ENCODE measurements at places on chromosomes 5 and 9.

GRCh38 chr5:57445006-57445704 is 37.5 kb downstream of the ACTBL2 start:
- no peak for DNase-seq

DNA sequence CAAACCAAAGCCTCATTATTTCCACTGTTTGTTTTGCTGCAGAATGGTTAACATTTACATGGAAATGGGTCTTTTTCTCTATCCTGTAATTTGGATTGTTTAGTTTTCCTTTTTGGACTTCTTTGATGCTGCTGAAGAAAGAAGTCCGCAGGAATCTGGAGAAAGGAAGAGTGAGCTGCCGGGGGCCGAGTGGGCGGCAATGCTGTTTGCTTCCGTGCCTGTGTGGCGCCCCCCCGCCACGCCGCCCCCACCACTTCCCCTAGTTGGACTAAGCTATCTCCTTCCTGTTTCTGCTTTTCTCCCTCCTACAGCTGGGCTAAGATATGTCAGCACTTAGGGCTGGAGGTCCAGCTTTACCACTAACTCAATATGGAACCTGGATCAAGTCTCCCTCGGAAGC is 39.7 kb downstream of the ACTL7B start:
- no peak for DNase-seq

DNA sequence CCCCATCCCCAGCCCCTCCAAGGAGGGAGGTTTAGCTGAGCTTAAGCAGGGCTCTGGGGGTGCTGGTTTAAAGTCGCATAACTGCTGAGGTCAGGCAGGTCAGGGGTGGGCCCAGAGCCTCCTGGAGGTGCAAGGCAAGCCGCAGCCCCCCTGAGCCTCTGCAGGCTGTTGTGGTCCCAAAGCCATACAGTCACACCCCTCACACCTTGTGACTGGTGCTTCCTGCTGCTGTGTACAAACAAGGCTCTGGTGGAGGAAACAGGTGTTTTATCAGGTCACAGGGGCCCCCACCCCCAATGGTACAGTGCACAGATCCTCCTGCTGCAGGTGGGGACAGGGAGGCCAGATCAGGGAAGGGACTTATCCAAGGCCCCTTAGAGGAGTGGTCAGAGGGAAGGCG is 8.0 kb downstream of the TCF7 start:
- DNase-seq, result no peak

- DNase-seq, result no peak
Measured at GRCh38 chr9:89400403-89401116, 82.3 kb downstream of the SECISBP2 start.

- DNase-seq, result no peak
Measured at GRCh38 chr9:111039231-111039906, 1.1 kb upstream of the LPAR1 start.

DNA sequence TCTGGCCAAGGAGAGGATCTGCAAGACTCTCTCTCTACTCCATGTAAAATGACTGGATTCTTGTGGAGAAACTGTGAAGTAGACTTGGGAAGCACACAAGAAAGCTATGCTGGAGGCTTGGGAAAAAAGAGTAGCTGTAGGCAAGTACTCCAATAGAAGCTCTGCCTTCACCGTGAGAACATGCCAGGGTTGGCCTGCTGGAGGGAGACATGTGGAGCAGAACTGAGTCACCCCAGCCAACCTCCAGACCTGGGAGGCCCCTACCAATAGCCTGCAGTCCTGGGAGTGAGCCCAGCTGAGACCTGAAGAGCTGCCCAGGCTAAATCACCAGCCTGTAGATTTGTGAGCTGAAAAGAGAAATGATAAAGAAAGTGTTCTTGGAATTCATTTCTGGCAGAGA is 66.6 kb downstream of the DEPDC1B start:
- no peak for DNase-seq

DNA sequence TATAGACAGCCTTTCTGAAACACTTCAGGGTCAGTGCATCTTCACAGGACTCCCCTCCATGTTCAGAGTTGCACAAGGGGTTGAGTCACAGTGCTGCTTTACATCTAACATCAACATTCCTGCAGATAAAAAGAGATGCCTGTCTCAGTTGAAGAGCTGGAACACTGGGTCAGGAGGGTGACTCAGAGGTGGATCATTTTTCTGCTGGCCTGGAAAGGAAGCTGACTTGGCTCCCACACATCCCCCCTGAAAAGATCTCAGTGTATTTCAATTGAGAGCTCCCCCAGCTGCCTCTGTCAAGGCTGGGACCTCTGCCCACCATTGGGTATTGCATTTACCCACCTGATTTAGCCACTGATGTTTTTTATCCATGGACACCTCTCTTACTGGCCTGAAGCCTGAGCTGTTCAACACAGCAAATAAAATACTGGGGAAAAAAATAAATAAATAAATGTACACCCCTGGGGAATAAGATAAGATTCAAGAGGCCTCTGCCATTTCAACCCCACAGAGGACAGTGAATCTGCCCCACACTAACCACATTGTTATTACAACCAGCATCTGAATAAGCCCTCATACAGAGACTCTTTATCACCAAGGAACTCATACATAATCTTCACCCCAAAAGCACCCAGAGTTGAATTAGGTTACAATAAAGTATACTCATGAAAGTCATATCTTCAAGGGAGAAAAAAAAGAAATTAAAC is 716.4 kb downstream of the SEMA5A start:
- no peak for DNase-seq

DNA sequence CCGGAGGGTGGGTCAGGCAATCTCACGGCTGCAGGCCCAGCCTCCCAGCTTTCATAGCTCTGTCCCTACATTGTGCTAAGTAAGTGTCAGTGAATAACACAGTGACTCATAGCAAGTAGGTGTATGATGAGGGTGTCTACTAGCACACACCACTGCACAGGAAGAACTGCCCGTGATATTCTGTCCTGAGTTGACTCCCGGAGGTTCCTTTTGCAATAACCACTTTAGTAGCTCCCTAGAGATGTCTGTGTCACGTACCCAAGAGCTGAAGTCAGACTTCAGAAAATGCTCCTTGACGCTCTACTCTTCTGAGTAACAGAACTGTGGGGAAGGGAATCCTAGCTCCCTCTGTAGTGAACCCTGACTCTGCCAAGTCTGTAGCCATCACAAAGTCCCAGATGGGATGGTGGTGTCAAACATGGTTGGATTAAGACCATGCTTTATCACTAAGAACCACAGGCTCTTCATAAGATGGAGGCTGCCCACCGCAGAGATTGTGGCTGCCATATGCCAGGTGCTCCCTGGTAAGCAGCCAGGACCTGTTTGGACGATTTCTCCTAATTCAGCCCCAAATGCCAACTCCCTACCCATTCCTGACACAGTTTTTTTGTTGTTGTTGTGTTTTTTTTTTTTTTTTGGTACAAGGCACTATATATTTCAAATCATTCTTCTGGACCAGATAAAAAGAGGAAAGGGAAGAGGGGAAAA is 352.6 kb upstream of the PANK3 start:
- DNase-seq, result no peak

DNA sequence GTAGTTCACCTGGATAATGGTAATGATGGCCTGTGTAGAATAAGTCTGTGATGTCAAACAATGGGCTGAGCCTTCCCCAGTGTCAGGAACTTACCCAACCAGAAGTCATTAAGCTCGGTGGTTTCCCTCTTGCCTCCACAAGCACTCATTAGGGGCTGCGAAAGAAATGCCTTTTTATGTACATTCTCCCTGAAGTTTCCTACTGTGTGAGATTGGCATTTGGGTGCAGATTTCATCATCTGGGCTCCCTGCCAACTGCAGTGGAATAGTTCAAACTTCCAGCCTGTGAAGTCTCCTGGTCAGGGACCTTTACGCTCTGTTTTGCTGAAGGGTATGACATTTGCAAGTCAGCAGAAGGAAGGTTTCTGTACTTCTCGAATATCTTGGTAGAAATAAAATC is 41.6 kb upstream of the TMEM215 start:
- peak; percentile 77 for DNase-seq

DNA sequence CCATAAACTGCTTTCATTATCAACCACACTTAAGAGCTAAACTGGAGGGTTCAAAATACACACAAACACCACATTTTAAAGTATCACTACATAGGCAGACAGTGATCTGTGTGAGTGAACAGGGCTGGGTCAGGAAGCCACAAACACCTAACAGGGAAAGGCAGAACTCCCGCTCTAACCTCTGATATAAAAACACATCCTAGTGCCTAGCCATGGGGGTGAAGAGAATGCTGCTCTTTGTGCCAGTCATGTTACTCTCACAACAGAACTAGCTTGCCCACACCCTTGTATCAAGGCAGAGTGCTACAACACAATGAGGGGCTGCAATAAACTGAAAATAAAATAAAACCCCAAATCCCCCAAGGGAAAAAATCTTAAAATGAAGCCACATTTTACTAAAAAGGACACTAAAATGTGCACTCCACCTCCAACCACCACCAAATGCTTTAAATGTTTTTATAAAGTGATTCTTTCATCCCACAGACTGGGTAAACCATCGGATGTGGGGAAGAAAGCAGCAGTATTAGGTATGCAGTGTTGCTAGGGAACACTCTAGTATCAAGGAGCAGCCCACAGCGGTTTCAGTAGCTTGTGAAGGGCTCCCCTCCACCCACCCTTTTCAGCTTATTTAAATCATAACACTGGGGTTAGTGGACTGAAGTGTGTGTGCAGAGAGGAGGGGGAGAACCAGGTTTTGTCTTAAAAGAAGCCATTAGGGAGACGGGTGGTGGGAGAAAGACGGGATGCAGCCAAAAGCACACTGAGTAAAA is 64.5 kb downstream of the TMEM161B start:
- no peak for DNase-seq

- DNase-seq, result no peak
Measured at GRCh38 chr9:621201-621855, 220.2 kb upstream of the DMRT1 start.

GRCh38 chr5:147643142-147643541 is 133.3 kb upstream of the DPYSL3 start:
- no peak for DNase-seq

GRCh38 chr9:120942186-120943001 is 15.8 kb upstream of the TRAF1 start:
- DNase-seq, result no peak

DNA sequence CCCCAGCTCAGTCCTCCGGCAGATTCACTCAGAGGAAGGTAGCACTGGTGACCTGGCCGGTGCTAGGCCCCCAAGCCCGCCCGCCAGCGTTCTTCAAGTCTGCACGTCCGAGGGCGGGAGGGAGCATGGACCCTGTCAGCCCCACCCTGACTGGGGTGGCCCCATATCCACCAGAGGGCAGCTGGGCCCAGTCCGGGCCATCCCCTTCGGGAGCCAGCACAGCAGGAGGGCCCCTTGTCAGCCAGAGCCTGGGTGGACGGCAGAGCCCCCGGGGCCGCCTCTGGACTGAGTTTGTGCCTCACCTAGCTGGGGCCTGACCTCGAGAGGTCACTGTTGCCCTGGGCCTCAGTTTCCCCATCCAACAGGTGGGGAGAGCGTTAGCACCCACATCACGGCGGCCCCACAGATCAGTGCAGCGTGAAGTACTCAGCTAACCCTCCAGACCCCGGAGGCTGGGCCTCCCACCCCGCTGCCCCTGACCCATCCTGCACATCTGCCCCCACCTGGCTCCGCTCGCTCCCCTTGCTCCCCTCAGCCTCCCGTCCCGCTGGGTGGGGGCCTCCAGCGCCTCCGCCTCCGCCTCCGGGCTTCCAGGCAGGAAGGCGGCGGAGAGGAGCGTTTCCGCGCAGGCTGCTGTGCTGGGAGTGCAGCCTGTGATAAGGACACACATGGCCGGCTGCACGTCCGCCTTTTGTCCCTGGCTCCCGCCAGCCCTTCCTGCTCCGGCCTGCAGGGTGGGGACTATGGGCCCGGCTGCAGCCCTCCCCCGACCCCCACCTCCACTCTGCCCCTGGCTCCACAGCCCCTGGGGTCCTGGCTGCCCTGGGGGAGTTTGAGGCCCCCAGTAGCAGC is 16.6 kb upstream of the EGFL7 start:
- no peak for DNase-seq

- no peak for DNase-seq
Measured at GRCh38 chr5:53309653-53310052, 170.8 kb upstream of the FST start.

DNA sequence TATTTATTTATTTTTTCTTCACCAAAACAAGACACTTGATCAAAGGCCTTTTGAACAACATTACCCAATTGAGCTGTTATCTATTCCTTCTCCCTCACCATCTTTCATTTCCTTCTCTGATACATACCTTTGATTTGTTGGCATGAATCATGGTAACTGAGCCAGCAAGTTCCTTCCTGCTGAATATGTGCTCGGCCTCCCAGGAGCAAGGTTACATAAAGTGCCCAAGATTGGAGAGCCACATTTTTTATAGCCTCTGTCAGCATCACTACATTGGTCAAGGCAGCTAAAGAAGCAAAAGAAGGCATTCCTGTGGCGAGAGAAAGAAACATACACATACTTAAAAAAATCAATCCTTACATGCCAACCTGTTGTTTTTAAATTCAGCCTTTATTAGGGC is 369.6 kb downstream of the CYLC2 start:
- no peak for DNase-seq

DNA sequence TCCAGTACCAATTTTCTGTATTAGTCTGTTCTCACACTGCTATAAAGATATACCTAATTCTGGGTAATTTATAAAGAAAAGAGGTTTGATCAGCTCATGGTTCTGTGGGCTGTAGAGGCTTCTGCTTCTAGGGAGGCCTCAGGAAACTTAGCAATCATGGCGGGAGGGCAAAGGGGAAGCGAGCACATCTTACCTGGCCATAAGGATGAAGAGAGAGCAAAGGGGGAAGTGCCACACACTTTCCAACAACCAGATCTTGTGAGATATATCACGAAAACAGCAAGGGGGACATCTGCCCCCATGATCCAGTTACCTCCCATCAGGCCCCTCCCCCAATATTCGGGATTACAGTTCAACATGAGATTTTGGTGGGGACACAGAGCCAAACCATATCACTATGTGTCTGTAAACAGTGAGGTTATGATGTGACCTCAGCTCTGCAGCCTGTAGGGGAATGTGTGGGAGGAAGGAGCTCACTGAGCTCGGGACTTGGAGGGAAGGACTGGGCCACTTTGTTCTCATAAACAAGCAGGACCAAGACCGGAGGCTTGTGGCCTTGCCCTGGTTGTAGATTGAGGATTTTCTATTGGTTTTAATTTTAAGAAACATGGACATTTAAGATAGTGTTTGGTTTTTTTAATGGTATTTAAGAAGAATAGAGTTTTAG is 85.2 kb downstream of the EHMT1 start:
- no peak for DNase-seq

DNA sequence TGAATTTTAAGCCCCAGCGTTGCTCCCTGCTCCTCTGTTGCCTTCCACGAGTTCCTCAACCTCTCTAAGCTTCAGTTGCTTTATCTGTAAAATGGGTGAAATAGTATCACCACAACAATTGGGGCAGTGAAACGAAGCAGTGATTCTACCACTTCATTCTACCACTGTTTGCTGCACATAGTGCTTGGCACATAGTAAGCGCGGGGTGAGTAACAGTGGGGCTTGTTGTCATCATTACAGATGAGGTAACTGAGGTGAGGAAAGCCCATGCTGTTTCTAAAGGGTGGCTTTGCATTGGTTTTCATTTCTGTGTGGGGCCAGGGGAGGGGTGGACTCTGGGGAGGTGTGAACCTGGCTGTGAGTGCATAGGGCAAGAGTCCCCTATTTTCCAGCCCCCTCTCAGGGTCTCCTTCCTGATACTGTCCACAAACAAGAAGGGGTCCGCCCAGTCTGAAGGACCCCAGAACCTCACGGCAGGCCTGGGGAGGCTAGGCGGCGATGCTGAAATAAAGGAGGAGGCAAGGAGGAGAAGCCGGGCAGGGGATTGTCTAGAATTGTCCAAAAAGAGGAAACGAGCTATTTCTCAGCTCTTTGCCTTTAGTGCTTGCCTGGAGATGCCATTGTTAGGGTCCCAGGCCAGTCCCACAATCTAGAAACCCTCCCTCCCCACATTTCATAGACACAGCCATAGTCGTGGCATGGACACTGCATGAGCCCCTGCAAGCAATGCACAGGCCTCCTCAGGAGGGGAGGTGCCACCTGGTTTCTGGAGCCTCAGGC is 65.6 kb downstream of the IL6ST start:
- DNase-seq, result no peak

All from NCI-H345 (cell line).